ENCODE measurements at places on chromosomes 12 and 14.

DNA sequence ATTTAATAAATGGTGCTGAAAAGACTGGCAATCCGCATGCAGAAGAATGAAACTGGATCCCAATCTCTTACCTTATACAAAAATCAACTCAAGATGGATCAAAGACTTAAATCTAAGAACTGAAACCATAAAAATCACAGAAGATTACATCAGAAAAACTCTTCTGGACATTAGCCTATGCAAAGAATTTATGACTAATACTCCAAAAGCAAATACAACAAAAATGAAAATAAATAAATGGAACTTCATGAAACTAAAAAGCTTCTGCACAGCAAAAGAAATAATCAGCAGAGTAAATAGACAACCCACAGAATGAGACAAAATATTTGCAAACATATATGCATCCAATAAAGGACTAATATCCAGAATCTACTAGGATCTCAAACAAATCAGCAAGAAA, 14.3 kb upstream of the CLEC1A start:
- DNase-seq = no peak

DNA sequence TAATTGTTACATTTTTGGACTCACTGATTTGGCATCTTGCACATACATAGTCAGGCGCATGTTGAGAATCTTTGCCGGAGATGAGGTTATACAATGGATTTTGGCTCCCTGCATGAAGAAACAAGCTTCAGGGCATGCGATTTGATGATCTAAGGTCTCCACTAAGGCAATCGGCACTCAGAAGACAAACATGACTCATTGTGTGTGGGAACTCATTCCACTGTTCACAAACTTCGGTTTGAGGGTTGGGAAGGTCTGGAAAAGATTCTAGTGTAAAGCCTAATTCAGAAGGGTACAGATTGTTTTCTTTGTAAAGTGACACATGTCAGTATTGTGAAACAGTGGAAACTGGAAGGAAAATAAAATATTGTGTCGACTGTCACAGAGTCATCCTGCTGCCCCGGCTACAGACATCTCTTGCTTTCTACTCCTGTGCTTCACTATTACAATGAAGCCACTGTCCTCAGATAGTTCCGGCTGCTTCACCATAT, 192.6 kb upstream of the HMGA2 start:
- DNase-seq = peak; percentile 98

- DNase-seq = no peak
Measured at GRCh38 chr14:70077005-70077404, 111.7 kb downstream of the SLC8A3 start.

DNA sequence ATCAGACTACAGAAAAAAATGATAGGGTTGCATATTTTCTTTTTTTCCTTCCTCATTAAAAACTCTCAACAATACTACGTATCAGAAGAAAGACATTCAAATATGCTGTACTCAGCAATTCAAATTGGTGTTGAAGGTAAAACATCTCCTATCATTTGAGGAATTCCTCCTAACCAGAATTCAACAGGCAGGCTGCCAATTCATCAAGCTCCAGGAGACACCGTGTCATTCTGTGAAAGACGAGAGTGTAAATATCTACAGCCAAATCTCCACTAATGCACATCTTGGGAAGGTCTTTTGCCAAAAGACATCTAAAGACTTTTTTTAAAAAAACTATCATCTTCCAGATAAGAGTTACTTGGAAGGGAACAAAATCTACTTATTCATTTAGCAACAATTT, 26.6 kb downstream of the NT5DC3 start:
- DNase-seq = peak; percentile 76

DNA sequence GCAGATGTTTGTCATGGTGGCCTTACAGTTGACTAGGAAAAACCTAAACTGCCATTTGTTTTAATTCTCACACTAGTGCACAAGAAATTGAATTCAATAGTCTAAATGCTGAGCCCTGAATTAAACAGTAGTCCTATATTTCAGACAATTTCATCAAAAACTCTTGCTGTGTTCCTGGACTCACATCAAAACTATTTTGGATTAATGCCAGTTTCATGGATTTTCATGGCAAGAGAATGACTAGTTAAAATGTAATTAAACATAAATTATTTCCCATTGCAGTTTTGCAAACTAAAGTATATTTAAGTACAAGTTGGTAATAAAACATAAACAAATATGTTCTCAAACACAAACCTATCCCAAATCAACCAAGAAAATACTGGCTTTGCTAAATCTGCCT, 468.0 kb upstream of the PRICKLE1 start:
- peak; percentile 63 for DNase-seq

- peak; percentile 63 for DNase-seq
Measured at GRCh38 chr12:2959505-2960389, 550 bp downstream of the TEAD4 start.
